Colonic mucosa (tissue), 4 donors: ENCODE measurements at places on chromosomes 6 and 20. TPM values are rescaled to one million over a fixed set of nuclear protein-coding genes. Genes with fewer than 3 reads are reported as not detected.
A peak's percentile ranks its signal among the peaks of the same experiment; 100 is the strongest.

DNA sequence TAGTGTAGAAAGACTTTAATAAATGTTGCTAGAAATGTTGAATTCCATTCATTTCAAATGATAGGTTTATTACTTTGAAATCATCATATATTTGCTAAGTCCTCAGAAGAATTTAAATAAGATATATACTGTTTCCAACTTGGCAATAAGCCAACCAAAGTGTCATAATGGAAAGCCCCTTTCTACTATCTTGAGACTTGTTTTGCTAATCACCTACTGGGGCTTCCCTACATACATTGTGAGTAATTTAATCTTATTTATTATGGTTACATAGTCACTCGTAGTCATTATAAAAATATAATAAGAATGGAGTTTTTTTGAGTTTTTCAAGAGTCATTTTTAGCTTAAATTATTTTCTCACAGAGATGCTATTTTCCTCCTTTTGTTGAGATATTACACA, 20.7 kb downstream of the COL19A1 start:
- no peak overlapping the region for H3K4me3 ChIP-seq
- DNase-seq, result no peak
- no peaks in the 10 kb centered on the region for H3K27me3 ChIP-seq
- no peaks in the 10 kb centered on the region for H3K4me1 ChIP-seq
- no peaks in the 10 kb centered on the region for H3K36me3 ChIP-seq
- no peak overlapping the region for H3K27ac ChIP-seq

- no peaks in the 10 kb centered on the region for H3K4me1 ChIP-seq
- H3K27me3 ChIP-seq, result peaks cover 8% of the 10 kb centered on the region
- H3K27ac ChIP-seq, result no peak overlapping the region
- no peak for DNase-seq
Observed at GRCh38 chr6:169255643-169256042, 2.0 kb upstream of the THBS2 start.

GRCh38 chr6:168177103-168177891, 98.3 kb upstream of the FRMD1 start:
- DNase-seq, result no peak
- no peak overlapping the region for H3K27ac ChIP-seq

DNA sequence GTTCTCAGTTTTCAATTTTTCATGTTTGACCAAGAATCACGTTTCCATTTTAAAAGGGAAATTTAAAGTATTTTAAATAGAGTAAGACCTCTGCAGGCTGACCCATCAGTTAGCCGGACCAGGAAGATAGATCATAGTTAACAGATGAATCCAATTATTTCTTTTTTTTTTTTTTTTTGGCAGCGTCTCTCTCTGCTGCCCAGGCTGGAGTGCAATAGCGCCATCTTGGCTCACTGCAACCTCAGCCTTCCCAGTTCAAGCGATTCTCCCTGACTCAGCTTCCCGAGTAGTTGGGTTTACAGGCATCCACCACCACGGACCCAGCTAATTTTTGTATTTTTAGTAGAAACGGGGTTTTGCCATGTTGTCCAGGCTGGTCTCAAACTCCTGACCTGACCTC, 256.7 kb upstream of the CNR1 start:
- no peak overlapping the region for H3K27ac ChIP-seq
- no peaks in the 10 kb centered on the region for H3K4me1 ChIP-seq
- H3K27me3 ChIP-seq, result no peaks in the 10 kb centered on the region
- no peaks in the 10 kb centered on the region for H3K36me3 ChIP-seq
- H3K4me3 ChIP-seq, result no peak overlapping the region

- H3K27me3 ChIP-seq, result no peaks in the 10 kb centered on the region
- H3K36me3 ChIP-seq, result no peaks in the 10 kb centered on the region
- H3K4me1 ChIP-seq, result no peaks in the 10 kb centered on the region
- no peak for DNase-seq
- H3K4me3 ChIP-seq, result no peak overlapping the region
Observed at GRCh38 chr6:169950558-169950957, 199.1 kb downstream of the ERMARD start.

- H3K4me3 ChIP-seq, result peak overlapping the region; percentile 25
- no peaks in the 10 kb centered on the region for H3K36me3 ChIP-seq
- DNase-seq, result peak; percentile 43
Observed at GRCh38 chr20:62652894-62653305, 10.6 kb downstream of the SLCO4A1 start.

GRCh38 chr20:49583669-49584417, 15.9 kb upstream of the PTGIS start:
- no peaks in the 10 kb centered on the region for H3K27me3 ChIP-seq
- no peaks in the 10 kb centered on the region for H3K36me3 ChIP-seq

GRCh38 chr6:163340201-163340887, 74.2 kb upstream of the QKI start:
- no peaks in the 10 kb centered on the region for H3K36me3 ChIP-seq
- H3K27ac ChIP-seq, result no peak overlapping the region
- no peak overlapping the region for H3K4me3 ChIP-seq
- H3K4me1 ChIP-seq, result no peaks in the 10 kb centered on the region

DNA sequence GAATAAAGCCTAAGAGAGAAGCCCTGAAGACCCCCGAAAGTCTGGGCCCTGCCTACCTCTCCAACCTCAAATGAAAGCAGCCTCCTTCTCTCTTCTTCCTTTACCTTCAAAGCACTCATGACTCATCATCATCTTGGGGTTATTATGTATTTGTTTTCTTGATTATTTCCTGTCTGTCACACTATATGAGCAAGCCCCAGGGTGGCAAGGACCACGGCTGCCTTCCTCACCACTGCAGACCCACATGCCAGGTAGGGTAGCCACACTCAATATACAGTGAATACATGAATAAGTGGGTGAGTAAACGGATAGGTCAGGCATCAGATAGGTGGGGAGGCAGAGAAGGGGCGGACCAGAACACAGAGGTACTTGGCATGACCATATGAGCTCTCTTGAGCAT, 8.8 kb downstream of the WFDC3 start:
- peaks cover 10% of the 10 kb centered on the region for H3K4me1 ChIP-seq
- H3K36me3 ChIP-seq, result no peaks in the 10 kb centered on the region
- no peak overlapping the region for H3K4me3 ChIP-seq
- peak overlapping the region; percentile 81 for H3K27ac ChIP-seq

DNA sequence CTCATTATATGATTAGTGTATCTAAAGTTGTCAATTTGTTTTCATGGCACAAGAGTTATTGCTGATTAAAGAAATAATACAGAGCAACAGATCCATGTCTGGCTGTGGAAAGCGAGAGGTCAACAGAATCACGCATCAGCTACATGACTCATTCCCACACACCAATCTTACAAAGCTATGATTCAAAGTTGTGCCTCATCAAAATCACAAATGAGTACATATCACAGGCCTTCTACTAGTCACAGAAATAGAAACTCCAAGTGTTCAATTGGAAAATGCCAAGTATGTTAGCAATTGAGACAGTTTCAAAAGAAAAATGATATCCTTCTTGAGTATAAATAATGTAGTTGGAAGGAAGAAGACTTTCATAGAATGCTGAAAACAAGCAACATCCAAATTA, 57.8 kb upstream of the NKAIN2 start:
- H3K36me3 ChIP-seq, result no peaks in the 10 kb centered on the region
- DNase-seq, result no peak
- H3K27ac ChIP-seq, result no peak overlapping the region

GRCh38 chr6:19834858-19835257, 2.3 kb upstream of the ID4 start:
- no peaks in the 10 kb centered on the region for H3K36me3 ChIP-seq
- no peaks in the 10 kb centered on the region for H3K4me1 ChIP-seq
- no peak overlapping the region for H3K4me3 ChIP-seq

- H3K4me1 ChIP-seq, result peaks cover 10% of the 10 kb centered on the region
- peak; percentile 66 for DNase-seq
- H3K36me3 ChIP-seq, result no peaks in the 10 kb centered on the region
Observed at GRCh38 chr20:21505161-21505809, 8.6 kb downstream of the NKX2-2 start.

GRCh38 chr6:73180076-73180738, 45.1 kb downstream of the KHDC1L start:
- H3K4me1 ChIP-seq, result no peaks in the 10 kb centered on the region
- H3K36me3 ChIP-seq, result no peaks in the 10 kb centered on the region
- no peaks in the 10 kb centered on the region for H3K27me3 ChIP-seq
- H3K4me3 ChIP-seq, result no peak overlapping the region

- H3K4me3 ChIP-seq, result no peak overlapping the region
- no peak for DNase-seq
- H3K4me1 ChIP-seq, result no peaks in the 10 kb centered on the region
- H3K27me3 ChIP-seq, result no peaks in the 10 kb centered on the region
- H3K36me3 ChIP-seq, result no peaks in the 10 kb centered on the region
Observed at GRCh38 chr6:164570801-164571200, 738.6 kb downstream of the C6orf118 start.

DNA sequence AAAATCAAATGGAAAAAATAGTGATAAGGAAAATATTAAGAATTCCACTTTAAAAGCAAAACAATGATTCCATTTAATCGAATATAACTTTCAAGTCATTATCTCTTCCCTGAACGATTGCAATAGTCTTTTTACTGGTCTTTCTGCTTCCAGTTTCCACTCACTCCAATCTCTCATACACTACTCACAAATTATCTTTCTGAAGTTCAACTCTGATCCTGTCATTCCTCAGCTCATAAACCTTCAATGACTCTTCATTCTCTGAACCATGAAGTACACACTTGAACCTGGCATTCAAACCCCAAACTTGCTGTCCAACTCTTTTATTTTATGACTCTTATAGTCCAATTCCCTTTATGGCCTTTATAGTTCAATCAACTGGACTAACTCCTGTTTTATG, 304.1 kb upstream of the TCF21 start:
- DNase-seq, result no peak
- H3K27me3 ChIP-seq, result no peaks in the 10 kb centered on the region
- no peak overlapping the region for H3K4me3 ChIP-seq
- no peaks in the 10 kb centered on the region for H3K36me3 ChIP-seq

GRCh38 chr6:7461416-7461815, 71.8 kb downstream of the RIOK1 start:
- no peaks in the 10 kb centered on the region for H3K36me3 ChIP-seq
- DNase-seq, result no peak
- no peak overlapping the region for H3K4me3 ChIP-seq

DNA sequence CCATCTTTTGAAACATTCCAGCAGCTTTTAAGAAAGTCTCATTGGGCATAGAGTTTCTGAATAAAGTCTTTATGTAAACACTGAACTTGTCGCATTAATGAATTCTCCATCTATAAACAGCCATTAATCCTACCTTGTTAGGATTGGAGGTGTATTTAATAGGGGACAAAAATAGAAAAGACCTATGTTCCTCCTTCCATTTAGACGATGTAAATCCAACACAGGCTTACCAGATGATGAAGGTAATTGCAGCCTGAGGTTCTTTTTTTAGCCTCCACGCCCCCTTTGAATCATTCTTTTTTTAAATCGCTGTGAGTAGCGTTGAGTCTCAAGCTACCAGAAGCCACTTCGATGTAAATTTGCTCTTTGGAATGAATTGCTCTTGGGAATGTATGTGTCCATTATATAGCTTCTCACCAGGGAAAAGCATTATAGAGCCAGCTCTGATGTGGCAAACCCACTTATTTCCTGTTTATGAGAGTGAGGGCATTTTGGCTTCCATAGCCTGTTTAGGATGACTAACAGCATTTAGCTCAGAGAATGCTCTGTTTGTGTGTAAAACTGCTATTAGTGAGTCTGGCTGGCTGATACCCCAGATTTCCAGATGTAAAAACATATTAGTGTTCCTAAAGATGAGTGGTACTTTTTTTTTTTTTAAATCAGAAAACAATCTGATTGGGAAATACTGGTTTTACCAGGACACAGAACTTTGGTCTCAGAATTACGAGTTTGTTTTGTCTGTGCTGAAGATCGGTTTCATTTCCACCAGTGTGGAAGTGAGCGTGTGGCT, 74.9 kb upstream of the CLDN20 start:
- no peaks in the 10 kb centered on the region for H3K4me1 ChIP-seq
- DNase-seq, result no peak
- peak overlapping the region; percentile 41 for H3K27ac ChIP-seq
- no peaks in the 10 kb centered on the region for H3K27me3 ChIP-seq
- no peak overlapping the region for H3K4me3 ChIP-seq

- no peaks in the 10 kb centered on the region for H3K27me3 ChIP-seq
- no peak overlapping the region for H3K4me3 ChIP-seq
- H3K36me3 ChIP-seq, result no peaks in the 10 kb centered on the region
- H3K4me1 ChIP-seq, result no peaks in the 10 kb centered on the region
- H3K27ac ChIP-seq, result no peak overlapping the region
Observed at GRCh38 chr20:58374027-58374850, 14.8 kb upstream of the VAPB start.

- H3K27ac ChIP-seq, result no peak overlapping the region
- peak; percentile 15 for DNase-seq
- H3K4me3 ChIP-seq, result no peak overlapping the region
- H3K36me3 ChIP-seq, result no peaks in the 10 kb centered on the region
Observed at GRCh38 chr20:25320035-25320800, 70.4 kb downstream of the ABHD12 start.

DNA sequence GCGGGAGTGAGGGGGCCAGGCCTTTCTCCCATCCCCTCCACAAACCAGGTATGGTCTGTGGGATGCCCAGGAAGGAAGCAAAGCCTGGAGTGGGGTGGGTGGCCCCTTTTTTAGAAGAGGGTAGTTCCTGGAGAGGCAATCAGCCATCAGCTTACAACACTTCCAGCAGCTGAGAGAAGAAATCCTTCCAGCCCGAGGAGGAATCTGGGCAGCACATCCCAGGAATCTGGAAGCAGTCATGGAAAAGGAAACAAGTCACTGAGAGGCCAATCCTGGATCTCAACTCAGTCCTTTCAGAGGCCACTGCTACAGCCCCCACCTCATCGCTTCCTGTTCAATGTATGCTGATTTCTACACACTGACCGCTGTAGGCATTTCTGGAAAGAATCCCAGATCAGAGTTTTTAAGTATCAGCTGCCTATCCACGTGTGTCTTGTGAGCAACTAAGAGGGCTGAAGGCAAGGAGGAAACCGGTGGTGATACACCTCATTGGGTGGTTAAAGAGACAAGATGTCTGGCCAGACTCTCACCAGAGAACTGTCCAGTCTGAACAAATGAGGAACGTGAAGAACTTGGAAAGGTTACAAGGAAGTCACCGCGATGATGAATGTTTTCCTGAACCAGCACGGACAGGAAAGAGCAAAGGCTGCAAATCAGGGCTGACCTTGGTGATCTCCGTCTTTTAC, 92.9 kb upstream of the SHLD1 start:
- no peak overlapping the region for H3K4me3 ChIP-seq
- no peaks in the 10 kb centered on the region for H3K36me3 ChIP-seq
- peak; percentile 47 for DNase-seq
- H3K4me1 ChIP-seq, result peaks cover 5% of the 10 kb centered on the region

GRCh38 chr6:125316621-125317020, 14.9 kb upstream of the HDDC2 start:
- H3K27me3 ChIP-seq, result no peaks in the 10 kb centered on the region
- DNase-seq, result no peak
- no peak overlapping the region for H3K4me3 ChIP-seq

Gene SLC24A3
- 3.6 TPM for total RNA-seq

Gene LGSN
- total RNA-seq, result 0.11 TPM

Gene NKX2-4
- not detected for total RNA-seq

Gene PERP
- total RNA-seq, result 78.4 TPM

Gene PTCRA
- total RNA-seq, result not detected

Gene PI16
- total RNA-seq, result 1.2 TPM

Gene ULBP3
- total RNA-seq, result 1.9 TPM

Gene GCNT2
- 9.9 TPM for total RNA-seq

Gene NRSN2
- total RNA-seq, result 11.2 TPM

Gene BPIFB2
- total RNA-seq, result 0.35 TPM

Gene NMBR
- not detected for total RNA-seq
